HCT116 (cell line): ENCODE measurements at places on chromosomes 5 and 9. TPM values are rescaled to one million over a fixed set of nuclear protein-coding genes. Genes with fewer than 3 reads are reported as not detected.

DNA sequence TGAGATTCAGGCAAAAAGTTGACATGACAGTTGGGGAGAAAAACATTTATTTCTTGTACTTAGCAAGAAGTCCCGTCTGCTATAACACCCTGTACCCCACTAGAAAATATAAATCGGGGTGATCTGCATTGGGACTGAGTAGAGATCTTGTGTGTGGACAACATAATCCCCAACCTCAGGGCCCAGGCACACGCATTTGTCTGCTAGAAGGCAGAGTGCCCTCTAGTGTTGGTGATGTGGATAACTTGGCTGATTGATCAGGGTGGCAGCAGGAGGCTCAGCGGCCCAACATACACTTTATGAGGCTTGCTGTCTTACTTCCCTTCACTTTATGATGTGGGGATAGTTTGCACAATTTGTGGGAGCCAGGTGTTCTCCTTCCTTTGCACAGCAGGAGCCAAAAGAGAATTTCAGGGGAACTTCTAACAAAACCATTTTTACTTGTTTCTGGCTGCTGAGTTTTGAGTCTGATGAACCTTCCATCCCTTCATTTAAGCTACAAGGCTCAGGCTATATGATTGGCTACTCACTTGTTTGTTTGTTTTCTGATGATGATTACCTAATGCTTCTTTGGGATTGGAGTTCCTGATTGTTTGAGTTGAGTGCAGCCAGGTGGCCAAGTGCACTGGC is 263.2 kb downstream of the DMAC1 start:
- no peaks in the 10 kb centered on the region for H3K4me1 ChIP-seq
- no peak overlapping the region for H3K4me3 ChIP-seq
- no peak overlapping the region for H3K27ac ChIP-seq
- H3K27me3 ChIP-seq: peaks cover 4% of the 10 kb centered on the region; the same call in 1 of the 2 replicates

The SPATA31A3 gene
- total RNA-seq: not detected

- H3K36me3 ChIP-seq: no peaks in the 10 kb centered on the region
- H3K4me1 ChIP-seq: peaks cover 25% of the 10 kb centered on the region
- DNase-seq: peak; percentile 72
- no peak overlapping the region for H3K4me3 ChIP-seq
- peaks cover 27% of the 10 kb centered on the region for H3K27me3 ChIP-seq
- no peak overlapping the region for H3K27ac ChIP-seq
These were observed 278.4 kb downstream of the NSG2 start for GRCh38 chr5:174323878-174324281.

DNA sequence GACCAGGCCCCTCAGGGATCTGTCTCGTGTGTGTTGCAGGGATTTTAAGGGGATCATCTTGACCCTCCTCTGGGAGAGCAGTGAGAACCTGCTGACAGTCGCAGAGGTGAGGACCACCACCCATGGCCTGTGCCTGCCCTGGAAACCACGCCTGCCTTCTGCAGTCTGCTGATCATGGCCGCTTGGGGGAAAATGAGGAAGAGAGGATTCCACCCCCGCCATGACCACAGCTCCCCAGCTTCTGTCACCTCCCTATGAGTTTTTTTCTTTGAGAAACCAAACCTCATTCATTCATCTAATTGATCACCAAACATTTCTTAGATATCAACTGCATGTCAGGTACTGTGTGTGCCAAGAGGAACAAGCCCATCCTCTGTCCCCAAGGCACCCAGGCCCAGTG is 46.3 kb upstream of the TDRD7 start:
- no peak overlapping the region for H3K27ac ChIP-seq
- H3K36me3 ChIP-seq: no peaks in the 10 kb centered on the region; the same call in 1 of the 2 replicates
- no peaks in the 10 kb centered on the region for H3K4me1 ChIP-seq
- H3K27me3 ChIP-seq: no peaks in the 10 kb centered on the region

GRCh38 chr9:108544866-108545265 is 310.9 kb downstream of the ACTL7B start:
- no peak for DNase-seq
- H3K36me3 ChIP-seq: no peaks in the 10 kb centered on the region
- no peak overlapping the region for H3K27ac ChIP-seq
- no peaks in the 10 kb centered on the region; the same call in 1 of the 2 replicates for H3K4me1 ChIP-seq
- no peaks in the 10 kb centered on the region for H3K27me3 ChIP-seq

DNA sequence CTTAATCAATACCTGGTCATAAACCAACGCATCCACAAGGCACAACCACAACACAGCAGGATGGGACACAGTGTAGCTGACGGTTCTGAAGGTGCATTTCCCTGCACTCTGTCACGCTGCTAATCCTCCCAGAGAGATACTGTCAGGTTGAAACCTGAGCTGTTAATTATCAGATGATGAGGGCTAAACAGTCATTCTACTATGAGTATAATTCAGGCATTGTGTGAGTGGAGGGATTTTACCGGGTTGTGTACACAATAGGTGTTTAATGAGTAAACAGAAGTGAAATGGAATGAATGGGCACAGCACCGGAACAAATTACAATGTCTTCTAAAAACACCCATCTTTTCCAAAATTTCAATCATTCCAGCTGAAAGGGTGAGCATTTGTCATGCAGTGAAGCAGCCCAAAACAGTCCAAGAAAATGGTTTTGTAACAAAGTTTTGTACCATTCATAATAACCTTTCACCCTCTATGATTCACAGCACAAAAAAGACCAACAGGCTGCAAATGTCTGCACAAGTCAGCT is 71.5 kb downstream of the ABCA1 start:
- H3K4me1 ChIP-seq: no peaks in the 10 kb centered on the region
- no peaks in the 10 kb centered on the region for H3K27me3 ChIP-seq
- H3K4me3 ChIP-seq: no peak overlapping the region

- peaks cover 40% of the 10 kb centered on the region for H3K4me1 ChIP-seq
- peaks cover 16% of the 10 kb centered on the region; the same call in 1 of the 2 replicates for H3K36me3 ChIP-seq
- no peak overlapping the region for H3K4me3 ChIP-seq
- DNase-seq: no peak
- H3K27me3 ChIP-seq: no peaks in the 10 kb centered on the region
These were observed 3.8 kb upstream of the TOR4A start for GRCh38 chr9:137273611-137274320.

DNA sequence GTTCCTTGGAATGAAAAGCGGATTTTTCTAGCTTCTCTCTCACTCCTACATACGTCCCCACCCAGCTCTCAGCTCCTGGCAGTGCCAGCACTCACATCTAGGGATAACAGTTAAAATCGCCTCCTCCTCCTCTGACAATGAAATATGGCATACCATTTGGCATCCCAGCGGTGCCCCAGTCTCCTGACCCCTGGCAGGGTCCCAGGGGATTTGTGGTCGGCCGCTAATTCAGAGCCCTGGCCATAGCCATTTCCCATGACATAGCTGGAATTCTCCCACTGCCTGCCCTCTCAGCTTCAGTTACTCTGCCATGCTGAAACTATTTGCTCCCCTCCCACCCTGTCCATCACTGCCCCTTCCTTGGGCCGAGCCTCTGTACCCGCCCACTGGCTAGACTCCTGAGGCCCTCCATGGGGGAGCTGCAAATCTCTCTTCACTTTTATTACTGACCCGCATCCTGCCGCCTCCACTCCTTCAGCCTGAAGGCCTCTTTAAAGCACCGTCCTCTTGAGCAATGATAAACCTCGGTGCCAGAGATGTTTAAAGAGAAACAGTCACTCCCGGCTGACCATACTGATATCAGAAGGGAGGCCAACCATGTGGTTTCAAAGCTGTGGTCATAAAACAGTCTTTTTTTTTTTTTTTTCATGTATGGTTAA is 139.8 kb downstream of the SLIT3 start:
- H3K4me1 ChIP-seq: no peaks in the 10 kb centered on the region
- H3K36me3 ChIP-seq: no peaks in the 10 kb centered on the region
- no peak overlapping the region for H3K4me3 ChIP-seq
- DNase-seq: no peak

The ENTPD2 gene
- total RNA-seq: 32.5 TPM

DNA sequence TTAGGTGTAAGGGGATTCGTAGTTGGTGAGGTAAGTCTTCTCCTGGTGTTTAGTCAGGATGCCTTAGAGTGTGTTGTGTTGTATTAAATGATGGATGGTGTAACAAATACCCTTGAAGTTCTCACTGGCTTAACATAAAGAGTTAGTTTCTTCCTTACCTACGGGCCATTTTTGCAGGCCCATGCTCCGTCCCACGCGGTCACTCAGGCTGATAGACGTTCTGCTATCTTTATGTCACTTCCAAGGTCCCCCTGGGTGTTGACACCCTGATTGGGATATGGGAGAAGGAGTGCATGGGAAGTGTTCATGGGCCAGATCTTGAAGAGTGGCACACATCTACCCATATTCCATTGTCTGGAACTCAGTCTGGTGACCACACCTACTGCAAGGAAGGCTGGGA is 214.0 kb downstream of the MAST4 start:
- no peaks in the 10 kb centered on the region for H3K36me3 ChIP-seq
- H3K4me3 ChIP-seq: no peak overlapping the region
- H3K27ac ChIP-seq: no peak overlapping the region
- DNase-seq: no peak
- H3K4me1 ChIP-seq: no peaks in the 10 kb centered on the region

GRCh38 chr9:123651871-123652270 is 278.1 kb downstream of the DENND1A start:
- H3K4me3 ChIP-seq: no peak overlapping the region
- H3K27me3 ChIP-seq: no peaks in the 10 kb centered on the region

The CNTNAP3 gene
- 14.8 TPM for total RNA-seq

DNA sequence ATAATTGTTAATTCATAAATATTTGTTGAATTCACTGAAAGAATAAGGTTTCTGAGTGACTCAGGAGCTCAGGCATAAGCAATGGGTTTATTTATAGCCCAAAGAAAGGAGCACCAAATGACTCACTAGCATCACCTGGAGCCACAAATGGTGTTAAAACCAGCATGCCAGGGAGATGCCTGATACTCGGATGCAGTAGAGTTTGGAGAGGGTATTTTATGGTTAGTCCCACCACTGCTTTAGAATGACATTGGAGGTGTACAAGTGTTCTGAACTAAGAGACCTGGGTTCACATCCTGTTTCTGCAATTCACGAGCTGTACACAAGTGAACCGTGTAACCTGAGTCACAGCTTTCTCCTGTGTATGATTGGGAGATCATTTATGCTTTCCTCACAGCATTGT is 25.2 kb downstream of the CCL28 start:
- no peaks in the 10 kb centered on the region for H3K27me3 ChIP-seq
- DNase-seq: no peak
- H3K4me3 ChIP-seq: no peak overlapping the region
- H3K27ac ChIP-seq: no peak overlapping the region

The C9orf50 gene
- not detected for total RNA-seq

The INSL4 gene
- not detected for total RNA-seq

The GLRA1 gene
- not detected for total RNA-seq

DNA sequence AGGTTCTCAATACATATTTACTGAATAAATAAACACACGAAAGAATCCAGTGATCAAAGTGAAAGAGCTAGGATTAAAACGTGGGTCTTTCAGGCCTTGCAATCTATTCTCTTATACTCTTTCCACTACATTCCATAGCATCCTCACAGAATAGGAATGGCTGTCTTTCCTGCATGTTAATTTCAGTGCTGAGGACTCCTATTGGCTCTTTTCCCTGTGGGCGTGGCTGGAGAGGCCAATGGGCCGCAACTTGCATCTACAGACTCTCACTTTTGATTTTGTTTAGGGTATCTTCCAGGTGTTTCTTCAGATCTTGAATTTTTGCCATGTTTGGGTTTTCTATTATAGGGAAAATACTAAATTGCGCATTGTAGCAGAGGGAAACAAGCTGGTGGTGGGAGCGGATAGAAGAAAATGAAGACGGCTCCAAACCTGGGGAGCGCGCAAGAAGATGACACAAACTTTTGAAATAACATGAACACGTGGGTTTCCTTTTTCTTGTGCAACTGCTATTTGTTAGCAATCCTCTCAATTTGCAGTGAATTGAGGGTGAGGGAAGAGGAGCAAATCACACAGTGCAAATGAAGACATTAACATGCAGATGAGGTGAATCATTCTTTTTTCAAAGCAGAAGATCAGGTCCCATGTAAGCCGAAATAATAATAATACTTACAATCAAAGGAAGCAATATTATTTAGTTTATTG is 93.9 kb downstream of the GCNT1 start:
- H3K36me3 ChIP-seq: no peaks in the 10 kb centered on the region
- no peak for DNase-seq
- H3K4me3 ChIP-seq: no peak overlapping the region
- no peaks in the 10 kb centered on the region for H3K27me3 ChIP-seq
- no peak overlapping the region for H3K27ac ChIP-seq

- H3K27ac ChIP-seq: no peak overlapping the region
- no peak overlapping the region for H3K4me3 ChIP-seq
- H3K27me3 ChIP-seq: no peaks in the 10 kb centered on the region
- no peak for DNase-seq
These were observed 20.5 kb downstream of the SPINK5 start for GRCh38 chr5:148084269-148084668.

The CFAP77 gene
- total RNA-seq: 0.98 TPM

DNA sequence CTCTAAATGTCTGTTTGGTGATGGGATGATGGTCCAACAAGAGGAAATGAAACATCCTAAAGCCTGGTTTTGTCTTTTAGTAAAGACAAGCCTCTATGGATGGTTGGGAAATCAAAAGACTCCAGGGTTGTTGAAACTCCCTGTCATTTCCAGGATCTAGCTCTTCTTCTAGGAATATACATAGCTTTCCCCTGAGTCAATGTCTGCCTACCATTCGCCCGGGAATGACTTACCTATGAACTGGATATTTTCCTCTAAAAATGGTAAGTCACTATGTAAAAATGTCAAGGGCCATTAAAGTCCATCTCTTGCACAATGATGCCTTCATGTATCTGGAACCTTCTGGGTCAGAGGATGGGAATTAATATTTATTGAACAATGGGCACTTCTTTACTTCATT is 11.1 kb upstream of the KIF12 start:
- H3K4me3 ChIP-seq: no peak overlapping the region
- peaks cover 10% of the 10 kb centered on the region; the same call in 1 of the 2 replicates for H3K27me3 ChIP-seq
- H3K4me1 ChIP-seq: no peaks in the 10 kb centered on the region
- no peak overlapping the region for H3K27ac ChIP-seq

- peaks cover 7% of the 10 kb centered on the region; the same call in 1 of the 2 replicates for H3K36me3 ChIP-seq
- H3K27ac ChIP-seq: no peak overlapping the region
- H3K4me3 ChIP-seq: no peak overlapping the region
- no peaks in the 10 kb centered on the region for H3K27me3 ChIP-seq
- H3K4me1 ChIP-seq: peaks cover 20% of the 10 kb centered on the region
- DNase-seq: no peak
These were observed 44.3 kb downstream of the HABP4 start for GRCh38 chr9:96494215-96494800.

The PCDHB3 gene
- total RNA-seq: 0.10 TPM

DNA sequence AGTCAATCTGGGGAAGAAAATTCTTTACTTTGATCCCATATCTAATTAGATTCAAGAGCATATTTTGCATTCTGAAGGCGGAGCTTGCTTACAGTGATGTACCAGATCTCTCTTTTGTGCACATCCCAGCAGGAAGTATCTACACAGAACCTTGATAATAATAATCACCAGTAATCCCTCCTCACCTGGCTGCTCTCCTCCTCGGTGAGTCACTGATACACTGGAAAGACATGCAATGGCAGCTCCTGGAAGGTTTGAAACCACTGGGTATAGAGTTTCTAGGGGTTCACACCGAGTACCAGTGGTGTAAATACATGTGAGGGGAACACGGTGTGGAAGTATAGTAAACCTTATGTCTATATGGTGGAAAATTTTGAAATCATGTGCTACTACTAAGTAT is 205.5 kb upstream of the TARS1 start:
- no peaks in the 10 kb centered on the region for H3K4me1 ChIP-seq
- no peak overlapping the region for H3K27ac ChIP-seq
- no peaks in the 10 kb centered on the region for H3K36me3 ChIP-seq
- H3K27me3 ChIP-seq: no peaks in the 10 kb centered on the region
- no peak for DNase-seq
- no peak overlapping the region for H3K4me3 ChIP-seq
